ENCODE measurements at places on chromosomes 1 and 21.

GRCh38 chr21:29104239-29104708, 26.2 kb upstream of the MAP3K7CL start:
- no peak for DNase-seq

GRCh38 chr1:8017495-8018197, 8.5 kb downstream of the ERRFI1 start:
- DNase-seq = no peak

- no peak for DNase-seq
Observed at GRCh38 chr1:15213341-15213821, 33.6 kb upstream of the FHAD1 start.

DNA sequence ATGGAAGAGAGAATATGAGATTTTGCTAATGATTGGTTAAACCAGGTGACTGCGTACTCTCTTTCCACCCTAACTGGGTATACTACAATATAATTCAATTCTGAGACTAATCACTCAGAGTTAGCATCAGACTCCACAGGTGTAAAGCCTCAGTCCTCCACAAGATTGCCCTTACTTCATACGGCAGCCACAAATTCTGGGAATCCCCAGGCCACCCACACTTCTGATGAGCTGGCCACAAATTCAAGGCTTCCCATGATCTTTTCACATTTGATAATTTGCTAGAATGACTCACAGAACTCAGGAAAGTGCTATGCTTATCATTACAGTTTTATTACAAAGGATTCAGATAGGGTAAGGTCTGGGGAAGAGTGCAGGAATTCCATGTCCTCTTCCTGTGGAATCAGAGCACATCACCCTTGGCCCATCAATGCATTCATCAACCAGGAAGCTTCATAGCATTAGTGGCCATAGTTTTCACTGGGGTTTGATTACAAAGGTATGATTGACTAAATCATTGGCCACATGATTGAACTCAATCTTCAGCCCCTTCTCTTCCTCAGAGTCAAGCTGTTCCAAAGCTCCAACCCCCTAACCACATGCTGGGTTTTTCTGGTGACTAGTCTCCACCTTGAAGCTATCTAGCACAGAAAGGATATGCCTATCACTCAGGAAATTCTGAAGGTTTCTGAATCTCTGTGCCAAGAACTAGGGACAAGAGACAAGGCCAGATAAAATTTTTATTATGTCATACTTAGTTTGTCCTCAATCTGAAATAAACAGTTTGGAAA, 131.7 kb downstream of the HHIPL2 start:
- DNase-seq = no peak

DNA sequence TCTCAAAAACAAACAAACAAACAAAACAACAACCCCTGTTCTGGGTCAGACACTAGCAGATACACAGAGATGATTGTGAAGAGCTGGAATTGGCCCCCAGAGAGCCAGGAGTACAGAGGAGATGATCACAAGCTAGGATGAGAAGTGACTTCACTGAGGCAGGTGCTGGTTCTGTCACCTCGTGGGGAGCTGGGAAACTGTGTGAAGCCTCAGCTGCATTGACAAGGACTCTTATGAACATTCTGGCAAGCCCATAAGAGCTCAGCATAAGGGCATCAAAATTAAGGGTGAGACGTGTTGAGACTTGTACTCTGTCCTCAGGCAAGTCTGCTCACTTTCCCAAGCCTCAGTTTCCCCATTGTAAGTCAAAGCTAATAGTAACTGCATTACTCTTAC, 14.7 kb upstream of the PTP4A2 start:
- DNase-seq = no peak

- no peak for DNase-seq
Observed at GRCh38 chr1:151514366-151514765, 3.2 kb downstream of the CGN start.

GRCh38 chr1:221779771-221780170, 37.9 kb upstream of the DUSP10 start:
- DNase-seq = no peak

- no peak for DNase-seq
Observed at GRCh38 chr1:48680411-48681035, 96.2 kb downstream of the BEND5 start.

DNA sequence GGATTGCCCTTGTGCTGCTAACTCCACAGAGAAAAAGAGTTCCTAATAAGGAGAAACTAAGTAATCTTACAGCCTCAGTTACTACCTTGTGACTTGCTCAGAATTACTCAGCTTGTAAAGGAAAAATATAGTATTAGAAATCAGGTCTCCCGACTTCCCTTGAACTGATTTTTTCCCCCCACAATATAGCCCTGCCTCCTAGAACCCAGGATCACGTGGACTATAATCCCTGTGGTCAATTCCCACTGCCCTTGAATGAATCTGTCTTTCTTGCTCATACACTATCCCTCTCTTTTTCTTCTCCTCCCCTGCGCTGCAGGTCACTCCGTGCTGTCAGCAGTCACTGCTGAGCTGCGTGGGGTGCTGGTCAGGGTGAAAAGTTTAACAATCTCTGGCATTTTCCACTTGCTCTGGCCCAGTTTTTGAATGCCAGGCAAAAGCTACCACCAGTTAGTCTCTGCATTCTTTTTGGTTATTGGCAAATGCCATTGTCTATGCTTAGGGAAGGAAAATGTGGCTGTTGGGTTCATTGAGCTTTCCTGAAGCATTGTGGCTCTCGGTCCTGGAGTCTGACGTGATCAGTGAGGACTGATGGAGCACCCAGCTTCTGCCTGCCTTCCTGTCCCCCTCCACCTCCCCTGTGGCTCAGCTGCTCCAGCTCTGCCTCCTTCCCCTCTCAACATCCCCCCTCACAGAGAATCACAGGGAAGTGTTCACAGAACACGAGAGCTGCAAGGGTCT, 1.9 kb upstream of the MYOC start:
- no peak for DNase-seq

DNA sequence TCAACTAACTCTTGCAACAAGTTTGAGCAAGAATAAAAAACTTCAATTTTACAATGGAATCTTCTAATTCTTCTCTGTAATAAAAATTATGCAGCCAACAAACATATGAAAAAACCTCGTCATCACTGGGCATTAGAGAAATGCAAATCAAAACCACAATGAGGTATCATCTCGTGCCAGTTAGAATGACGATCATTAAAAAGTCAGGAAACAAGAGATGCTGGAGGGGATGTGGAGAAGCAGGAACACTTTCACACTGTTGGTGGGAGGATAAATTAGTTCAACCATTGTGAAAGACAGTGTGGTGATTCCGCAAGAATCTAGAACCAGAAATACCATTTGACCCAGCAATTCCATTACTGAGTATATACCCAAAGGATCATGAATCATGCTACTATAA, 327.5 kb upstream of the LYPLAL1 start:
- no peak for DNase-seq

GRCh38 chr1:8818325-8818775, 910 bp upstream of the RERE start:
- DNase-seq = no peak

DNA sequence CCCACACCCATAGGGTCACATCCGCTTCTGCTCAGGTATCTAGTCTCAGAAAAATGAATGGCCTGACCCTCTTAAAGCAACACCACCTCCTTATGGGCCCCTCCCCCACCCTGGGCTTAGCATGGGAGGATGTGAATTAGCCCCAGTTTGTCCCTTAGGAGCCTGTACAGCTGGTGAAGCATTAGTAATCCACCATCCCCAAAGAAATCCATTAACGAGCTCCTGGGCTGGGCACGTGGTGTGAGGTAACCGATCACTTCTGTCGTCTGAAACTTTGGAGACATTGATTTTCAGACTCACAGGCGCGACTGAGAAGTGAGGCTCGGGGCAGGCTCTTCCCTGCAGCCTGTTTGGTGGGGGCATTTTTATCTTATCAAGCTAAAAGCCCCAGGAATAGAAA, 10.5 kb downstream of the RASSF5 start:
- DNase-seq = no peak

- DNase-seq = no peak
Observed at GRCh38 chr1:25537153-25537831, 6.1 kb upstream of the LDLRAP1 start.

- peak; percentile 92 for DNase-seq
Observed at GRCh38 chr1:245310571-245311531, 156.1 kb downstream of the KIF26B start.

DNA sequence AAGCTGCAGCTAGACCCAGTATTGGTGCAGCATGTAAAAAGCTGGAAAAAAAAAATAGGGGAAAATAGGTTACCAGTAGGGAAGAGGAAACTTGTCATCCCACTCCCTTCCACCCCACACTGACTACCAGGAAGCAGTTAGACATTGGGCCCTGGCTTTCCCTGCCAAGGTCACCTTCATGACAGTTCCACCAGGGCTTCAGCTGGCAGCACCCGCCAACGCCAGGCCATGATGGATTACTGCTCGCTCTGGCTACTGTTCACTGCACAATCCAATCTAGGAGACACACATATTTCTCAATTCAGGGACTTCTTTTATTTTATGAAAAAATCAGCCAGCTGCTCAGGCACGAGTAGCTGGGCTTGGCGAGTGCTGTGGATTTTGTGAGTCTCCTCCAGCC, 127.7 kb downstream of the DMRTA2 start:
- DNase-seq = no peak

GRCh38 chr1:62784509-62785365, 805 bp downstream of the ATG4C start:
- DNase-seq = peak; percentile 57

GRCh38 chr21:36454093-36454531, 25.8 kb downstream of the CLDN14 start:
- DNase-seq = no peak

DNA sequence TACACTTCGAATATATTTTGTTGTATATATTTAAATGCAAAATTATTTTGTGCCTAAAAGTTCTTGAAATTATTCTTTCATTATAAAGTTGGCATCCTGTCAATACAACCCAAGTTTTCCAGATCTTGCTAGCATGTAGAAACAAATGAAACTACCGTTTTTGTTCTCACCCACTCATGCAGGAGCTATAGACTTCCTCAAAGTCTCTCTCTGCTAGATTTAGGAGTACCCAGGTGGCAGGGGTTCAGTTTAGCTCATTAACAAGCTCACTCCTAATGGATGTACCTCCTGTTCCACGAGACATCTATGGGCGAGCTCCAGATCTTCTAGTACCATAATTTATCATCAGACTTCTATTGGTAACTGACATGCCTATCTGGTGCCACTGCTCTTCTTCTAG, 390.2 kb upstream of the POU3F1 start:
- no peak for DNase-seq

GRCh38 chr1:17260738-17261137, 11.8 kb downstream of the PADI3 start:
- DNase-seq = no peak

GRCh38 chr1:110464340-110464739, 13.4 kb downstream of the PROK1 start:
- DNase-seq = no peak

GRCh38 chr1:15962176-15962575, 13.7 kb downstream of the ZBTB17 start:
- no peak for DNase-seq

DNA sequence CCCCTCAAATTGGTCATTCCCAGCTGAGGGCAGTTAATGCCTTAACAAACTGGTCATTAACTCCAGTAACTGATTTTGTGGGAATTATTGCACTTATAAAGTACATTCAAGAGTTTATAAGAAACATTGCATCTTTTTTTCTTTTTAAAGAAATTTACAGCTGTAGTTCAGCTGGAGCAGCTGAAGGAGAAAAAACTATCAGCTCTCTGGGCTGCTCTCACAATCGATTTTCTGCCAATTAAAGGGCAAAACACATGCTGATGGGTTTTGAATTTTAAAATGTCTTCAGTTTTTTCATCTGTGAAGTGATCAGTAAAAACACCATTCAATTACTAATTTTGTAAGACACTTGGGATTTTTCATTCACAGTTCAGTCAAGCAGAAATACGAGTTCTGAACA, 74.7 kb downstream of the KIFAP3 start:
- no peak for DNase-seq

DNA sequence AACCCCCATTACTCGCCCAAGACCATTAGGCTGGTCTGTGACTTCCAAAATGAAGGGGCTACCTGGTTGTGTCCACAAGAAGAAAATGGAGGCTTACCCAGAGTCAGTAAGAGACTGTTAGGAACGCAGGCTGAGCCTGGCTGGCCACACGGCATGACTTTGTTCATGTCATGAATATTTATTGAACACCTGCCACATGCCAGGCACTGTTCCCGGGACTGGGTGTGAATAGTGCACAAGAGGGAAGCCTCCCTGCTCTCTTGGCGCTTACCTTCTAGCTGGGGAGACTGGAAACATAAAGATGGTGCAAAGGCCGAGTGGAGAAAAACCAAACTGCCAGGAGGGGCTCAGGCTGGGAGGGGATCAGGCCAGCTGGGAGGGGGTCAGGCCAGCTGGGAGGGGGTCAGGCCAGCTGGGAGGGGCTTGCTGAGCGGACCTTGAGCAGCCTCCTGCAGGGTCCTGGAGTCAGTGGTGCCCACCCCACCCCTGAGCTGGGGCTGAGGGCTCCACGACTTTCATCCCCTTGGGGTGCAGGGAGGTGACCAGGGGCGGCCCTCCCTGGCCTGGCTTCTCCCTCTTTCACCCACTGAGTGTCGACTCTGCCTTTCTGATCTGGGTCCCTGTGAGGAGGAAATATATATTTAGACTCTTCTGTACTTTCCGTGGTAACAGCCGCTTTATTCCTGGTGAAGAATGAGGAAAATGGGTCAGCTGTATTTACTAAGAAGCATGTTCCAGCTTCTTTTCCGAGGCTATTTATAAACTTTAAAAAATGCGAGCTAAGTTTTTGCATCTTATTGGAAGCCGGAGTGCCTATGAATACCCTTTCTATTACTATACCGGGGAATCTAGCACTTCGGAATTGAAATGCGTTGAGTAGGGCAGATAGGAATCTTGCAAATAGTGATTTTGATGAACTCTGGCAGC, 139.0 kb downstream of the CAMTA1 start:
- DNase-seq = no peak

- no peak for DNase-seq
Observed at GRCh38 chr1:38784452-38785284, 74.9 kb downstream of the RRAGC start.

DNA sequence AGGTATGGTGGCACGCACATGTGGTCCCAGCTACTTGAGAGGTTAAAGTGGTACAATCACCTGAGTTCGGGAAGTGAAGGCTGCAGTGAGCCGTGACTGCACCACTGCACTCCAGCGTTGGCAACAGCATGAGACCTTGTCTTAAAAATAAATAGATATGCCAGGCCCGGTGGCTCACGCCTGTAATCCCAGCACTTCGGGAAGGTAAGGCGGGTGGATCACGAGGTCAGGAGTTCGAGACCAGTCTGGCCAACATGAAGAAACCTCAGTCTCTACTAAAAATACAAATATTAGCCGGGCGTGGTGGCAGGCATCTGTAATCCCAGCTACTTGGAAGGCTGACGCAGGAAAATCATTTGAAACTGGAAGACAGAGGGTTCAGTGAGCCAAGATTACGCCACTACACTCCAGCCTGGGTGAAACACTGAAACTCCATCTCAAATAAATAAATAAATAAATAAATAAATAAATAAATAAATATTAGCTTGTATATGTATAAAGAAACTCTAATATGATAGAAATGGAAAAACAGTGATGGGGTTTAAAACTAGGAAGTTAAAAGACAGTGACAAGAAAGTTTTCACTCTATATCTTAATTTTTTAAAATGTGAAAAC, 18.8 kb downstream of the GATAD2B start:
- no peak for DNase-seq

GRCh38 chr1:20100632-20101355, 18.5 kb downstream of the PLA2G2D start:
- peak; percentile 47 for DNase-seq
